ENCODE measurements at places on chromosomes 16 and 17. TPM values are rescaled to one million over a fixed set of nuclear protein-coding genes. Genes with fewer than 3 reads are reported as not detected.
A peak's percentile ranks its signal among the peaks of the same experiment; 100 is the strongest.

DNA sequence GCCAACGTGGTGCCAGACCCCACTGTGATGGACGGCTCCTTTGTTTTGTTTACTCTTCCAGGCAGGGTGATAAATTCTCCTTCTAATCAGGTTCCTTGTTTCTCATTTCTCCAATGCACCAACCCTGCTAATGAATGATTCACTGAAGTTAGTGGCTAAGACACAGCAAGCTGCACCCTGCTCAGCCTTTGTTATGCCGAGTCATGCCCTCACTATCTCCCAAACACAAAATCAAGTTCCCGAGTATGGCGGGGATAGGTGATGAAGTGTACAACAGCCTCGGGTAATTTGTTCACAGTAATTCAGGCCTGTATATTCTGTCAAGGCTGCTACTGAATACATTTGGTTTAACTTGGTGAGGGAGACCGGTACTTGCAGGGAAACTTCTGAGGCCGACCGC is 83.8 kb upstream of the HS3ST4 start:
- DNase-seq, result no peak

GRCh38 chr16:87435372-87436224 is 43.5 kb downstream of the MAP1LC3B start:
- no peak for DNase-seq

DNA sequence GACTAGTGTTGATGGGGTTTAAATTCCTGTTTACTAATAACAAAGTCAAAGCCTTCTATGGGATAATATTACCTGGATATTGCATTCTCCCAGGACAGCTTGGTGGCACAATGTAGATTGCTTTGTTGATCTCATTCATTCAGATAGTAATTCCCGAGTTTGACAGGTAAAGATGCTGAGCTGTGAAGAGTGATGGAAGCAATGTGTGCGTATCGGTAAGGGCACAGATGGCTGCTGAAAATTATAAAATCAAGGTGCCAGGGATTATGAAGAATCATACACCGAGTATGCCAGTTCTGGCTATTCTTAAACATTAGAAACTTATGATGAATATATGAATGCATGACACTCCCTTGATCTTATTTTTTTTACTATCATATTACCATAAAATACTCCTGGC is 100.6 kb upstream of the CNTNAP4 start:
- DNase-seq, result no peak

DNA sequence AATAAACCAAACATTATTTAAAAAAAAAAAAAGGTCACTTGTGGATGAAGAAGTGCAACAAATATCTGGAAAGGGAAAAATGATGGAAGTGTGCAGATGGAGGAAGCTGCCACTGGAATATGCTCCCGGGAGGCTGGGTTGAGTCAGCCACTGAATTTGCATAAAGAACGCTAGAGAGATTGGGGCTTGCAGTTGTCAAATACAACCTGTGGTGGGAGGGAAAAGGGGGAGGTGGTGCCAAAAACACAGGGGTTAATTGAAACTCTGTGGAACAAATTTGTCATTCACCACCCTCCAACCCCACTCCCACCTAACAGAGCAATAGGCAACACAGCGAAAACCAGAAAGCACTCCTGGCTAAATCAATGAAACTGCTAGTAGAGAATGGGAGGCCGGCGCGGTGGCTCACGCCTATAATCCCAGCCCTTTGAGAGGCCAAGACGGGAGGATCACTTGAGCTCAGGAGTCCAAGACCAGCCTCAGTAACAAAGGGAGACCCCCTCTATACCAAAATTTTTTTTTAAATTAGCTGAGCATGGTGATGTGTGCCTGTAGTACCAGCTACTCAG is 37.6 kb upstream of the RPL38 start:
- DNase-seq, result peak; percentile 45

GRCh38 chr17:51270636-51271035 is 10.3 kb downstream of the UTP18 start:
- no peak for DNase-seq

- DNase-seq, result no peak
Measured at GRCh38 chr16:27620541-27620940, 70.6 kb downstream of the KATNIP start.

DNA sequence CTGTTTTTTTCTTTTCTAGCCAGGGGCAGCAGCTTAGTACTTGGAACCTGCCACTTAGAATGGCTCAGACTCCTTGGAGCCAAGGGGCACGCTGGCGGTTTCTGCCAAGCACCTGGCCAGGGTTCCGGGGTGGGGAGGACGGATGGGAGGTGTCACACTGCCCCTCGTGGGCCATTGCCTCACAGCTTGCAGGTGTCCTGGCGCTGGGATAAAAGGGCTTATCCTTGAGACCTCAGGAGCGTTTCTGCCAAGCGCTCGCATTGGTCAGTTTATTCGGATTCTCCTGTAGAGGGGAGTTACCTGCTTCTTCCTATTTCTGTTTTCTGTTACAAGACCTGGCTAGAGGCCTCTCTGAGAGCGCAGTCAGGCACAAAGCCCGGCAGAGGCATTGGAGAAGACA is 234.6 kb downstream of the MSI2 start:
- DNase-seq, result no peak

DNA sequence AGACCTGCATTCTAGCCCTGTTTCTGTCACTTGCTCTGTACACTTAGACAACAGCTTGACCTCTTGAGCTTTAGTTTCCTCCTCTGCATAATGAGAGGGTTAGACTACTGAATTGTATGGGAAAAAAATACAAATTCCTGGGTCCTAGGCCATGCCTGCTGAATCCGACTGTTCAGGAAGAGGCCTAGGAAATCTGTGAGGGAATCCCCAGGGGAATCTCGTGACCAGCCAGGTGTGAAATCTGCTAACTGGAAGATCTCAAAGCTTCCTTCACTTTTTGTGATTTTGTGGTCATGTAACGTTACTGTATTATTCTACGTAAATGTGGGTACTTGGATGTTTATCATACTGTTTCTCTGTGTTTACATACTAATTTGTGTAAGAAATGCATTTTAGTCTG is 58.2 kb downstream of the CYLD start:
- DNase-seq, result no peak

- no peak for DNase-seq
Measured at GRCh38 chr16:11342021-11342855, 3.0 kb upstream of the RMI2 start.

DNA sequence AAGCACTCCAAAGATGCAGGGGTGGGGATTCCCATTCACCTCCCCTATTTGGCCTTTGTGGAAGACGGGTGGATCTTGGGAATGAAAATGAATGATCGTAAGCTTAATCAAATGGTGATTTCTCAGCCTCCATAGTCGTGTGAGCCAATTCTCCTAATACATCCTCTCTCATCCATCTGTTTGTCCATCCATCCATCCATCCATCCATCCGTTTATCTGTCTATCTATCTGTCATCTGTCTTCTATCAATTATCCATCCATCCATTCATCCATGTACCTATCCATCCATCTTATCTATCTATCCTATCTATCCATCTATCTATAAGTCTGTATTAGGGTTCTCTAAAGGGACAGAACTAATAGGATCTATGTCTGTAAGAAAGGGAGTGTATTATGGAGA is 7.8 kb downstream of the RNF213 start:
- DNase-seq, result no peak

DNA sequence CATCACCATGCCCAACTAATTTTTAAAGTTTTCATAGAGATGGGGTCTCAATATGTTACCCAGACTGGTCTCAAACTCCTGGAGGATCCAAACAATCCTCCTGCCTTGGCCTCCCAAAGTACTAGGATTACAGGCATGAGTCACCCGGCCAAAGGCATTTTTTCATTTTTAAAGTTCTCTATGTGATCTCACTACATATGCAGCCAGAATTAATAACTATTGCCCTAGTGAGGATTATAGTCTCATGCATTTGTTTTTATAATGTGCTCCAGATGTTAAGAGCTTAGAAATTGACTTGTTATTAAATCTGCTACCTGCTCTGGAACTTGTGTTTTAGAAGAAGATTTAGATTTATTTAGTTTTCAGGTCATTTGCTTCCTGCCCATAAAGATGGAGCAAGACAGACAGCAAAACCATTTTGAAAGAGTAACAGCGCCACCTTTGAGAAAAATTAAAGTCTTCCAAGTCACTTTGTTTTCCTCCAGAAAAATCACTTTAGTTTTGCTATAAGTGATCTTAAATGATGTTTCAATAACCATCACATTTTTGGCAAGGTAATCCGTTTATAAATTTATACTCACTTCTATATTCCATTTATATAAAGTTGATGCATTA is 79.5 kb downstream of the CA4 start:
- no peak for DNase-seq

- no peak for DNase-seq
Measured at GRCh38 chr17:17137731-17138585, 68.2 kb downstream of the PLD6 start.

Gene DBNDD1
- total RNA-seq, result 2.6 TPM

Gene ADORA2B
- total RNA-seq, result 0.55 TPM

Gene FBXL20
- total RNA-seq, result 17.4 TPM

Gene CNGB1
- not detected for total RNA-seq

Gene ARHGAP44
- total RNA-seq, result 4.1 TPM

Gene FGF11
- 2.4 TPM for total RNA-seq

Gene SLC13A2
- 0.10 TPM for total RNA-seq

Gene TNFRSF13B
- total RNA-seq, result not detected
